ENCODE measurements at places on chromosomes 3 and 15.

DNA sequence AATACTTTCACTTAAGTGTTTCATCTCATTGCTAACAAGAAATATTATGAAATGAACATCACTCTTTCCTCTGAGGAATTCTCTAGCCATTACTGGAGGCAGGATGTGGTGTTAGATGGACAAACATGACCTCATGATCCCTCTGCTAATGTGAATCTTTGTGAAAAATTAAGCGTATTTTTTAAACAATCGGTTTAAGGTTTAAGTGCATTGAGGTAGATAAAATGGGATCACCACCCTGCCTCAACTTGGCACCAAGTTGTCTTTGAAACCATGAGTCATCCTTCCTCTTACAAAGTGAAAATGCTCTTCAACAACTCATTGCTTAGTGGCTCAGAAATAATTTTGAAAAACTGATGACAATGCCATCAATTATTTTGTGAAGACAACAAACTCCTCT is 76.0 kb upstream of the DCBLD2 start:
- DNase-seq, result no peak

DNA sequence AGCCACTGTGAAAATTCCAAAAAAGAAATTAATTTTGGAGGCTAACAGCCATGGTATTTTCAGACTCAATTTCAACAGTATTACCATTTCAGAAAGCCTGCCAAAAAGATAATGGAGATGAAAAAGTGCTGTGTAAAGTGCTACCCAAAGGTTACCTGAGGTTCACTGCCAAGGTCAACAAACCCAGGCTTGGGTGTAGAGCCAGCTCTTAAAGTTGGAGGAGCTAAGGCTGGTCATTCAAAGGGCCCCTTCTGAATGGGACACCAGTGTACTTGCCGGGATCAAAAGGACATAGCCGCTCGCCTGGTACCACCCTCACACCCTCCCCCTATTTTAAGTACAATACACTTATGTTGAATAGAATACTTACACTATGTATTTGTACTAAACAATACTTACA is 64.5 kb downstream of the ETV5 start:
- no peak for DNase-seq

- DNase-seq, result no peak
Observed at GRCh38 chr3:69882560-69882959, 117.0 kb upstream of the SAMMSON start.

DNA sequence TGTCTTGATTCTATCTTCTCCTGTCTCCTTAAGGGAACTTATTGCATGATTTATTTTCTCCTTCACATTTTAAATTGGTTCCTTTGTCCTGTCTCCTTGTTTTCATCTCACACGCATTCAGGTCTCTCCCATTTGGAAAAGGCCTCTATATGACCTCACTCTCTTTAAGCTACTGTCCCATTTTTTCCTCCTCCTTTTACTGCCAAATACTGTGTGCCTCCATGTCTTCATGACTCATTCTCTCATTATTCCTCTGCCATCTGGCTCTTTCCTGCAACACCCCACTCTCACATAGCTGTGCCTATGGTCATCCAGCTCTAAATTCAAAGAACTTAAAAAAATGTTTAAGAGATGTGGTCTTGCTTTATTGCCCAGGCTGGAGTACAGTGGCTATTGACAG is 48.0 kb downstream of the TYRO3 start:
- DNase-seq, result no peak

DNA sequence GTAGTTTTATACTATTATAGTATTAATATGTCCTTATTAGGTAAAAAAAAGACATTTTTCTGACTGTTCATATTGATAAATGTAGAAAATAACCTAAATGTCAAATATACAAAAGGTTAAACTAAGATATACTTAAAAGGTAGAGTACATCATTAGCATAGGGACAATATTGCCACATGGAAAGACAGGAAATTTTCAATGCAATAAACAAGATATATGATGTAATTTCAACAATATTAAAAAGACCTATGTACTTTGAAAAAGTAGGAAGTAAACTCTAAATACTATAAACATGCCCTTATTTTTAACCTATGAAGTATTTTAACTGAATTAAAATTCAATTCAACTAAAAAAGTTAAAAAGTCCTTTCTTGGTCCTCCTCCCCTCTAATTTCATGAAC is 1.9 kb downstream of the SPG11 start:
- no peak for DNase-seq

- DNase-seq, result no peak
Observed at GRCh38 chr15:65373163-65373651, 4.6 kb downstream of the IGDCC3 start.

DNA sequence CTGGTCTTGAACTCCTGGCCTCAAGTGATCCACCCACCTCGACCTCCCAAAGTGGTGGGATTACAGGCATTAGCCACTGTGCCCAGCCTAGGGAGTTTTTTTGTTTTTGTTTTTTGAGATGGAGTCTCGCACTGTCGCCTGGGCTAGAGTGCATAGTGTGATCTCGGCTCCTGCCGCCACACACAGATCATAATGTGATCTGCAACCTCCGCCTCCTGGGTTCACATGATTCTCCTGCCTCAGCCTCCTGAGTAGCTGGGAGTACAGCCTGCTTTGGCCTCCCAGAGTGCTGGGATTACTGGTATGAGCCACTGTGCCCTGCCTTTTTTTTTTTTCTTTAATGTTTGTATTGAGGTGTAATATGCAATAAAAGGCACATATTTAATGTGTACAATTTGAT is 78.2 kb downstream of the SMAD3 start:
- no peak for DNase-seq

- DNase-seq, result no peak
Observed at GRCh38 chr3:194749631-194750490, 64.2 kb downstream of the FAM43A start.

DNA sequence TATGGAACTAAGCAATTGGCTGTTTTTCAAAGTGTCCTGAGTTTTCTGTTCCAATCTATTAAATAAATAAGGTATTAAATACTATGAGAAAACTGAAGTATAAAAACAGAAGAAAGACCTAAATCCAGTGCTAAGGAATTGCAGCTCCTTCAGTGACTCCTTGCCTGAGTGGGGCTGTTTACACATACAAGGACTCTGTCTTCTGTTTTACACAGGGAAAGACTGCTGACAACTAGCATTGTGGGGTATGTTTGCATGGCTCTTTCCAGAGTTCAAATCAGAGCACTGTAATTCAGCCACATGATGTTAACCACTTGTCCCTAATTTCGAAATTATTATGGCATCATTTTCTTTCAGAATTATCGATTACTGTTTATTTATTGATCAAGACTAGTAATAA is 31.3 kb upstream of the MEIS2 start:
- no peak for DNase-seq

GRCh38 chr3:20051123-20051806 is 11.0 kb downstream of the KAT2B start:
- DNase-seq, result no peak

DNA sequence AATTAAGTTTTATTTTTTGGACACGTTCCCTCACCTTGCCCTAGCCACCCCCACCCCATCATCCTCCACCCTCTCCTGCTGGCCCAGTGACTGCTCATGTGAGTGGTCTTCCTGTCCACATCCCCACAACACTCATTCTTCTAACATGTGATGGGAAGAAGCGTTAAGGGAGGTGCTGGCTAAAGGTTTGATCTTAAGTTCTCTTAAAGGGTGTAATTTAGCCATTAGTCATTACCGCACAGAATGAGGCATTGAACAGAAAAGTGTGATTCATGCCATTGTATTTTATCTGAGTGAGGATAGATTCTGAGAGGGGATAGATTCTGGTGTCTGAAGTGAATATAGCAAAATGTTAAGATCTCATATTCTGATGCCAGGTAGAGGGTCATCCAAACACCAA is 272.9 kb upstream of the TPM1 start:
- no peak for DNase-seq

GRCh38 chr3:53238051-53238850 is 17.6 kb downstream of the TKT start:
- DNase-seq, result no peak

DNA sequence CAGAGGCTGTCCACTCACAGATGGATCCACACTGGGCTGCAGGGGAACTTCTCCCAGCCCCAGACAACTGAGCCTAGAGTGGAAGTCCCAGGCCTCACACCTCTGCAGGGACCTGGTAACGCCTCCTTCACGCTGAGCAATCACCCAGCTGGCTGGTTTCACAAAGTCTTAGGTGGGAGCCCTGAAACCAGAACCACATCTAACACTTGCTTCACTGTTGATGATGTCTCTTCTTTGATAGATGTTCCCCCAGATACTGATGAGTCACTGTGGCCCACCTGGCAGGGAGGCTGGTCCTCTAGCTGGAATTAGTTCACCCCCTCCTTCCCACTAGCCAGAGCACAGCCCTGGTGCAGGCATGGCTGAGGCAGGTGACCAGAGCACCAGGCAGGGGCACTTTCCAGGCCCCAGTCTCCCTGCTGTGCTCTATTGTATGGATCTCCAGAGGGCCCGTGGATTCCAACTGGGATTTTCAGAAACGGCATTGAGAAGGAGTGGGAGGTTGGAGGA is 33.5 kb downstream of the MYL3 start:
- no peak for DNase-seq

DNA sequence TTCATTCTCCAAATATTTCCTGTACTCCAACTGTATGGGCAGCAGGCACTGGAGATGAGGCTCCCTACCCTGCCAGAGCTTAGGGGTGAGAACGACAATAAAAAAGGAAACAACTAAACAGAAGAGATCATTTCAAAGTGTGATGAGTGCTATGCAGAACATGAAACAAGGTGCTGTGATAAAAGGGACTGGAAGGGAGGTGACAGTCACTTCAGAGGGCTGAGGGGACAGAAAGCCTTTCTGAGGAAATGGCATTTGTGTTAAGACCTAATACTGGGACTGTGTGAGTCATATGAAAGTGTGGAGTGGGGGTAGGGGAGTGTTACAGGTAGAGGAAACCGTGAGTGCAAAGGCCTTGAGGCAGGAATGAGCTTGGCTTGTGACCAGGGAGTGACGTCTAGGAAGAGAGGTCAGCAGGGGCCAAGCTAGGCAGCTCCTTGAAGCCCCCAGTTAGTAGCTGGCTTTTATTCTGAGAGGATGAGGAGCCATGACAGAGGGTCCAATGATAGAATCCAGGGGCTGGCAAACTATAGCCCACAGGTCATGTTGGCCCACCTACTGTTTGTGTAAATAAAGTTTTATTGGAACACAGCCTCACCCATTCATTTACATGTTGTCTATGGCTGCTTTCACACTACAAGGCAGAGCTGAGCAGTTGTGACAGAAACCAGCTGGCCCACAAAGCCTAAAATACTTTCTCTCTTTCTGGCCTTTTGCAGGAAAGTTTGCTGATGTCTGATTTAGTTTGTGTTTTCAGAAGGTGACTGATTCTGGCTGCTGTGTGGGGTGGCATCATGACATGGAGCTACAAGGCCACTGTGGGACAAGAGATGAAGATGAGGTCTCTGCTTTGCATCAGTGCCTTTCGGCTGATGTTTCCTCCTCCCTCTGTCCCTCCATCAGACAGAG is 56.6 kb downstream of the LSM3 start:
- DNase-seq, result no peak

GRCh38 chr3:139529662-139530061 is 9.9 kb downstream of the RBP1 start:
- DNase-seq, result no peak

DNA sequence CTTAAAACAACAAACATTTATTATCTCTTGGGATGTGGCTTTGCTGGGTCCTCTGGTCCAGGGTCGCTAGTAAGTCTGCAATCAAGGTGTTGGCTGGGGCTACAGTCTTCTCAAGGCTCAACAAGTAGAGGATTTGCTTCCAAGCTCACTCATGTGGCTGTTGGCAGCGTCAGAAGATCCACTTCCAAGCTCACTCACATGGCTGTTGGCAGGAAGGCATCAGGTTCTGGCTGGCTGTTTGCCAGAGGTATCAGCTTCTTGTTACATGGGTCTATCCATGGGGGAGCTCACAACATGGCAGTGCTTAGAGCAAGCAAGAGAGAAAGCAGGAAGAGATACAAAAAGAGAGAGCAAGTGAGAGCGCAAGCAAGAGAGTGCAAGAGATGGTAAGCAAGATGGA is 15.0 kb upstream of the BNC1 start:
- DNase-seq, result no peak

- DNase-seq, result no peak
Observed at GRCh38 chr15:79089331-79089889, 1.2 kb downstream of the RASGRF1 start.

DNA sequence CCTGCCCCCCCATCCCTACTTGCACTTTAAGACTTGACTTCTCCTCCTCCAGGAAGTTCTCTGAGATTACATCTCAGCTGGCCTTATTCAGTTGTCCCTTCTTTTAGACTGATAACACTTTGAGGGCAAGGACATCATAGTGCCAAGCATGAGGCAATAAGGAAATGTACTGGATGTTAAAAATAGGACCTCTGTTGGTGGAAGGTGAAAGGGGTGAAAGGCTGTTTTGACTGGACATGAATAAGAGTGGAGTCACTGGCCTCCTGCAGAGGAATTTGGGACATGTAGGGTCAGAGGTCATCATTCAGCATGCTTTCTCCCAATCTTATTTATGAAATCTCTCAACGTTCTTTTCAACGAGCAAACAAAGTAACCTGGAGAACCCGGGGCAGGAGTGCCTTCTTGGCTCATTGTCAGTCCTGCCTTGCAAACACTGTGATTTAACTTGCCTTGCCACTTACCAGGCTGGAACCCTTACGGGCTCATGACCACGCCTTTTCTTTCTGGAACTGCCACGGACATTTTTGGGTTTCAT is 38.6 kb downstream of the TRIM71 start:
- DNase-seq, result no peak

- DNase-seq, result no peak
Observed at GRCh38 chr3:106206613-106207012, 337.8 kb upstream of the CBLB start.

DNA sequence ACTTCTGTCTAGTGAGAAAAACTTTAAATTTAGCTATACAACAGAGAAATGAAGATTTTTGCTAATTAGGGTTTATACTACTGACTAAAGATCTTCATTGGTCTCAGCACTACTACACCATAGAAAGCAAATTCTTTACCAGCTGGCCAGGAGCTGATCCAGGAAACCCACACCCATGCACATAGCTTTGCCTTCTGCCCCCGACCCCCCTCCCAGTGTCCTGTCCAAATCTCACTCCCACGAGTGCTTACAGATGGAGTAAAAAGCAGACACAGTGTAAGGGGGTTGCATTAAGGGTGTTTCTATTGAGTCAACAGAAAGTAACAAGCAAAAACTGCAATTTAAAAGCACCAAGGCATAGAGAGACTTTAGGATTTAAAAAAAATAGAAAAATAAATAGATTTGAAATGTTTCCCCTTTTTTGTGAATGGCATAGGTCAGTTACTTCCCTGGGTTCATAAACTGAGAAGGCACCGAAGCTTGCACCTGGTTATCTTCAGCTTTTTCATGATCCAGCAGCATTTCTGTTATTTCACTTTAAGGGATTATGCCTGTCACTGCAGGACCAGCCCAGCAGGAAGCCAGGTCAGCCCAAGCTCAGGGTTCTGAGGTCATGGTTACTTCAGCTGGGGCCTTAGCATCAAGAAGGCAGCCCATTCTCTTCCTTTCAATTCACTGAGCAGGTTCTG is 124.3 kb downstream of the CTNNB1 start:
- no peak for DNase-seq

Data from NCI-H1930 (cell line).